Stimulated activated CD8-positive, alpha-beta memory T cell treated with anti-CD3 and anti-CD28 coated beads, Interleukin-4, amount 100 ng/mL, for 4 hours (primary cell): ENCODE measurements at places on chromosomes 1 and 21.

- no peak for DNase-seq
Observed at GRCh38 chr1:173430677-173431303, 46.3 kb upstream of the PRDX6 start.

GRCh38 chr1:36835017-36835695 is 199.2 kb downstream of the GRIK3 start:
- no peak for DNase-seq

DNA sequence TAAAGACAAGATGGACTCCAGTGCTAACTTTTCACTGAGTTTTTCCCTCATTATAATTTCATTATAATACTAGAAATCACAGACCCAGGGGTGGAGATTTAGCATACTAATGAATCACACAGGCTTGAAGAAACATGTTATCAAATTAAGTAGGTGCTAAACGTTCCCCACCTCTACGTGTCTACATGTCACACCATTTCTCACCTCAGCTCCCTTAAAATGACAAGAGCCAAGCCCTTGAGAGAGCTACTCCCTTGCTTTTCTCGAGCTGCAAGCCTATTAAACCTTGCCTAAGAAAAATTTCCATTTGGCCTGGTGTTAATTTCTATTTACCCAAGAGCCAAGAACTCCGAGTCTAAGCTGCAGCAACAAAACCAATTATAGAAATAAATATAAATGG is 396.3 kb upstream of the NEGR1 start:
- no peak for DNase-seq

DNA sequence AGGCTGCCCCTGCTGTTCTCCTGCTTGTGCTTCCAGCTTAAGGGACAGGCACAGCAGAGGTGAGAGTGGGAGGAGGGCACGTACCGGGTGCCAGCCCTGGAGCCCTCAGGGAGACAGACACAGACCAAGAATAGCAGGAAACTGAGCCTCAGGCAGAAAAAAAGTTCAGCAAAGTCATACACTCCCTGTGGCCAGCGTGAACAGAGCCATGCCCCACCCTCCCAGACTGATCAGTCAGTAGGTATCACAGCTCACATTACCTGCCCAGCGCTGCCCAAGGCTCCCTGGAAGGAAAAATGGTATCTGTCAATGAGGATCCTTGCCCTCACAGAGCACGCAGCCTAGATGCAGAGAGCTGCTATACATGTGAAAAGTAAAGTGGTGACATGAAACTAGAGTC is 1.3 kb downstream of the UBL4B start:
- DNase-seq, result no peak

DNA sequence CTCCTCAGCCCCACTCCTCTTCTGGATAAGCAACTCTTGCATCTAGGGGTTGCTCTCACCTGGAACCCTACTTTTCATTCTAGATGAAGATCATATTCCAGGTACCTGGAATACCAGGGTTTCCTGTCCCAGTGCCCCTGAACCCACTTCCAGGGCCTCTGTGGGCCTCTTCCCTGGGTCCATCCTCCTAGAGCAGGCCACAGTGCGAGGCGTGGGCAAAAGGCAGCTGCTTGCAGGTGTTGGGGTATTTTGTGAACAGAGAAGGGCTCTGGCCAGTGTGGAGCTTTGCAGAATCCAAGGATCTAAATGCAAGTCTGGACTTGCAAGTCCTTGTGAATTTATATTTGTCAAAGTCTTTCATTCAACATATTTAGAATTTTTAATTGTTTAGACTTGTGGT is 240.4 kb upstream of the POU3F1 start:
- no peak for DNase-seq

DNA sequence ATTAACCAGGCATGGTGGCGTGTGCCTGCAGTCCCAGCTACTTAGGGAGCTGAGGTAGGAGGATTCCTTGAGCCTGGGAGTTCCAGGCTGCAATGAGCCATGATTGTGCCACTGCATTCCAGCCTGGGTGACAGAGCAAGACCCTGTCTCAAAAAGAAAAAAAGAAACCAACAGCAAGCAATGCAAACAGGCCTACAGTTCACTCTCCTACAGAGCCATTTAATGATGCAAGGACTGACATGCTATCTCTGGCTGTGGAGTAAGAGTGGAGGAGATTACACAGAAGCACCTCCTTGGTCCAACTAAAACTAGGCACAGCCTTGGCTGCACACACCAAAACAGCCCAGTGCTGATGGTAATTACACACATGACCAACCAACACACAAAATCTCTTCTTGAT is 127.5 kb upstream of the SOD1 start:
- no peak for DNase-seq

GRCh38 chr1:211335522-211336157 is 9.0 kb downstream of the TRAF5 start:
- DNase-seq, result no peak

DNA sequence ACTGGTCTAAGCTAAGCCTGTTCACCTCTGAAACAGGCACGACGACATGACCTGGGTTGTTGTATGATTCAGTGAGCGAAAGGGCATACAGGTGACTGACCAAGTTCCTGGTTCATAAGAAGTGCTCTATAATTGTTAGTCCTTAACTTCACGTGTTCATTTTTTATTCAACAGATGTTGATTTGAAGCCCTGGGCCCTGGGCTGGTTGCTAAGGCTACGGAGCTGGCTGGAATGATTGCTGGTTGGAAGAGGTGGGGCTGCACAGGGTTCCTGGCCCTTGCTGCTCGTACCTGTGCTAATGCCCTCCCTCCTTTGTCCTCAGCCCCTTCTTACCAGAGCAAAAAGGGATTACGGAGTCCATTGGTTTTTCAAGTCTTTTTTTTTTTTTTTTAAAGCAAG is 111.3 kb upstream of the CSF3R start:
- DNase-seq, result no peak

- no peak for DNase-seq
Observed at GRCh38 chr1:229186373-229187056, 84.4 kb upstream of the RAB4A start.

GRCh38 chr1:203078478-203078877 is 7.3 kb downstream of the MYOG start:
- no peak for DNase-seq

DNA sequence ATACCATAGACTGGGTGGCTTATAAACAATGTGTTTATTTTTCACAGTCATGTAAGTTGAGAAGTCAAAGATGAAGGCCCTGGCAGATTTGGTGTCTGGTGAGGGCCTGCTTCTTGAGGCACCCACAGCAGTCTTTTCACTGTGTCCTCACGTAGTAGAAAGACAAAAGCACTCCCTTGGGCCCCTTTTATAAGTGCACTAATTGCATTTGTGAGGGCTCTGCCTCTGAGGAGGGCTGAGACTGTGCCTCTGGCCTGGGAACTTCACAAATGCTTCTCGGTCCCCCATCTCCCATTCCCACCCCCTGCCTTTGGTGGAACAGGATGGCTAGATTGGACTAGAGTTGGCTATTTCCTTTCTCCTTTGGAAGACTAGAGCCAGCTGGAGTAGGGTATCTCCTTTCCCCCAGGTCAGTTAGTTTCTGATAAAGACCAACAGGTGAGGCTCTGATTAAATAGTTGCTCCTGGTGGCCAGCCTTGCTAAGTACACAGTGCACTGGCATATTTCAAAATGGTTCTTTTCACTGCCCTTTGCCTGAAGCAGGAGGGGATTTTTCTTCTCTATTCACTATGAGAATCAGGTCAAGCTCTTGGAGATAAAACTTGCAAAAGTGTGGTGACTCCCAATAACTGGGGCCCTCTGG is 82.9 kb downstream of the PLPPR4 start:
- no peak for DNase-seq

GRCh38 chr1:198829944-198830343 is 191.1 kb downstream of the PTPRC start:
- DNase-seq, result no peak

DNA sequence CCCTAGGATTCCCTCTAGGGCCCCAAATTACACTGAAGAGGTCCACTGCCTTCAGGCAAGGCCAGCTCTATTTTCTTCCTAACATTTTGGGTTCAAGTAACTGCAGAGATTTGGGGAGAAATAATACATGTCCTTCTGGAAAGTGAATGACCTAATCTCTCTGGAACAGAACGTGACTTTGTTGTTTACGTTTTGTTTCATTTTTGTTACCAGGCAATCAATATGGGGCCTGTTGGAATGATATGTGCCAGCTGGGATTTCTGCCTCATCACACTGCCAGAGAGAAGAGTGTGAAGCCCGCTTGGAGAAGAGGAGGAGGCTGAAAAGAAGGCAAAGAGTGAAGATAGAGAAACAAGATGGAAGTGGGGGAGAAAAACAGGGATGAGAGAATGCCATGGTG is 116.7 kb downstream of the FASLG start:
- no peak for DNase-seq

DNA sequence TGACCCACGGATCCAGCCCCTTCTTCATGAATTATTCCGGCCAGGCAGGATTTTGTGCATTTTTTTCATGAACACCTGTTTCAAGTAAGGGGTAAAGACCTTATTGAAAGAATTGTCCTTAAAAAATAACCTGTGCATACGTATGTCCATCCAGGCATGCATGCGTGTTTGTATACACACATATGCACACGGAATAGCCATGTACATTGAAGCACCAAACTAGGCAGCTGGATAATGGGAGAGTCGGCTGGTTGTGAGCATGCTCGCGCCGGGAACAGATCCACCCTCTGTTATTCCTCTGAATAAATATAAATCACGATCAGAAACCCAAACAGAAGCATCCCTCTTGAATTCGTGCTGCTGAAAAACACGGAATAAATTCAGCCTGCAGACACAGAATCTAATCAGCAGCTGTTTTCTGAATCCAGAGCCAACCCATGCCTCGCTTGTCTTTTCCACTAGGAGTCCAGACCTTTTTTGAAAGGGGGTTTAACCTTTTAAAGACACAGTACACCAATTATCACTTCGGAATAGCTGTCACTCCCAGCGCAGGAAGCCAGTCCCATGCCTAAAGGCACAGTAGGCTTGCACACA is at the start of gene HIVEP3:
HIVEP3 (minus strand) TSS at position 473 of the 594 bp plus-strand sequence.
- DNase-seq, result no peak

DNA sequence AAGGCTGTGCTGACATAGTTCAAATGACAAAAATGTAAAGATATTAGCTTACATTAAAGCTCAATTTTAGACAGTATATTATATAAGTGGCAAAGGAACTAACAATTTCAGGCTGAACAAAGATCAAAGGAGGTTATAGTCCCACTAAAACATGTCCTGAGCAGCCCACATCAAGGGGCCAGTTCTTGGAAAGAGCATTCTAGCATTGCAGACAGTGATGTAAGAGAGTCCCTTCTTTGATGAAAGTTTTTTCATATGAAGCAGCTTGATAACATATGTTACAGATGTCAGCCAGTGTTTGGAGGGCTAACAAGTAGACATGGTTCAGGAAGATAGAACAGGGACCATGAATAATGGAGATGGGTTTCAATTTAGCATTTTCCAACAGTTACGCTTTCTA is 301.7 kb downstream of the NTNG1 start:
- no peak for DNase-seq

DNA sequence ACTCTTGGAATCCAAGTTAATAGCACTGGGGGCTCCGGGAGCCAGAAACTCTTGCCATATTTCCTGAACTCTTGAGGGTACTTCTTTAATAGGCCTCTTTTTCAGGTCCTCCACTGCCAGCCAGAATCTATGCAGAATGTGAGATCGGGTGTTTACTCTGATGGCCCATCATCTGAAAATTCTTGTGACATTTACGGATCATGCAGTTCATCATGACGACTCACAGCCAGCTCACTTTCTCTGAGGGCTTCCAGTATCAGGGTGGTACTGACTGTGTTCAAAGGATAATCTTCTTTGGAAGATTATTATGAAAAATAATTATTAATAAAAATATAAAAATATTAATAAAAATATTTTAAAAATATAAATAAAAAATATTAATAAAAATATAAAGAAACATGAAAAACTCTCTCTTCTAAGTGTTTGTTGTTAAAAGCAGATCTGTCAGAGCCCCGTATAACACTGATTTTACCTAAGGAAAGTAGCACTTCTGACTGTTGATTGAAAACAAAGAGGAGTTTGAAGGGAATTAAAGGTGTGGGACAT is 194.3 kb upstream of the GREM2 start:
- DNase-seq, result no peak

DNA sequence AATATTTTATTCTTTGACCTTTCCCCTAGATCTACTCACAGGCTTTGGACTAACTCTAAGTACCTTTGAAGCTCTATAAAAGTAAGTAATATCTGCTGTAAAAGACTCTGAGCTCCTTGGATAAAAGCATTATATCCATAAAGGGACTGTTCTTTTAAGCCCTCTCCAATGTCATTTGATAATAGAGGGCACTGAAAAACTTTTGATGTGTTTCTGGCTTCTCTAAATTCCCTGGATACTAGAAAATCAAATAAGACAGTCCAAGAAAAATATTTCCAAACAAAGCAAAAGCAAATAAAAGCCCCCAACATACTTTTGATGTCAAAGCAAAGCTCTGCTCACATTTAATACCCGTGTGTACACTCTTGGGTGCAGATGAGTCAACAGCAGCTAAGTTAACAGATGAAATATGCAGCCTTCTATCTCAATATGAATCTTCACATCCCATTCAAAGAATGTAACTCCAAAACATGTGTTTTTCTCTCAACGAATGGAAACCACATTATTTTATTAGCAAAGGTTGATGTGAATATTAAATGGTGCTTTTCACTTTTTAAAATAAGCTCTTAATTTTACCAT is 230.3 kb downstream of the CENPF start:
- no peak for DNase-seq

GRCh38 chr1:111417755-111418154 is 9.8 kb downstream of the OVGP1 start:
- DNase-seq, result no peak

DNA sequence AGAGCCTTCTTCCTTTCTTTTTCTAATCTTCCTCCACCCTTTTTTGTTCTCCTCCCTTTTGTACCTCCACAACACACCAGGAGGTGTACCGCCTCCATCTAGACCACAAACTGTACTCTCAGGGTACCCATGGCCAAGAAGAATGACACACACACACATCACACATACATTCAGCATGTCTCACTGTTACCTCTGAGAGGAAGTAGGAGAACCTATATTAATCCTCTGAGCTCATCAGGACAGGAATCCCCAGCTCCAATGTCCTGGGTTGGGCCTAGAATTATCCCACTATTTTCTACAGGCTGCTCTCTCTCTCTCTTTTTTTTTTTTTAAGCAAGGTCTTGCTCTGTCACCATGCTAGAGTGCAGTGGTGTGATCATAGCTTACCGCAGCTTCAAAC is 36.7 kb downstream of the ATP2B4 start:
- no peak for DNase-seq

DNA sequence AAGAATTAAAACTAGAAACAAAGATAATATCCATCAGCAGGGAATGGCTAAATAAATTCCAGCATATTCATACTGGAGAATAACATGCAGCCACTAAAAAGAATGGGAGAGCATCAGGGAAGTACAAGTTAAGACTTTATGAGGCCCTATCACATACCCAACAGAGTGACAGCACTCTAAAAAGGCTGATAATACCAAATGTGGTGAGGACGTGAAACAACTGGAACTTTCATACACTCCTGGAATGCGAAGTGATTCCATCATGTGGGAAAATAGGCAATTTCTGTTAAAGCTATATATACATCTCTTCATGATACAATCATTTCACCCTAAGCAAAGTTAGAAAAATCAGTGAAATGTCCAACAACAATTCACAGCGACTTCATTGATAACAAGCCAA is 42.6 kb downstream of the COL6A1 start:
- no peak for DNase-seq

- no peak for DNase-seq
Observed at GRCh38 chr1:64711266-64711665, 33.6 kb upstream of the RAVER2 start.

GRCh38 chr1:168281603-168282325 is 1.1 kb downstream of the TBX19 start:
- no peak for DNase-seq
